ENCODE measurements at places on chromosomes 2 and 18.

- DNase-seq: no peak
These were observed 1348.7 kb upstream of the NXPH2 start for GRCh38 chr2:140128909-140129308.

DNA sequence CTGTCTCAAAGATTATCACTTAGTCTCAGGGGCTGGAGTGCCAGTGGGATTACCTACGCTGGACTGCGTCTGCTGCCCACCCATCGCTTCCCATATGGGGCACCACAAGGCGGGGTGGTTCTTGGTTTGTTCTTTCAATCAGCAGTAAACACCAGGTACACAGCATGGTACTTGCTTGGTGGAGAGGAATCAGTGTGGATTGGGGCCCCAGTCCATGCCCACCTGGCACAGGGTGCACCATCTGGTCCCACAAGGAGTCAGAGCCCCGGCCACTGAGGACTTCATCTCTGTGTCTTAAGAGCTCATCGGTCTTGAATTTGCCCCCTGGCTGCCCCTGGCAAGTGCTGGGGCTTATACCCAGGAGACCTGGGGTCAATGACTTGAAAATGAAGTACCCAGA is 96.2 kb downstream of the GLI2 start:
- DNase-seq: no peak

- DNase-seq: no peak
These were observed 53.2 kb downstream of the NYAP2 start for GRCh38 chr2:225452677-225453076.

GRCh38 chr2:133346654-133347053 is 221.6 kb downstream of the NCKAP5 start:
- DNase-seq: no peak

- DNase-seq: no peak
These were observed 6.8 kb downstream of the GALM start for GRCh38 chr2:38672445-38673391.

GRCh38 chr2:1501038-1501851 is 88.0 kb downstream of the TPO start:
- DNase-seq: no peak
